ENCODE measurements at places on chromosomes 7 and 10. TPM values are rescaled to one million over a fixed set of nuclear protein-coding genes. Genes with fewer than 3 reads are reported as not detected.

- no peak overlapping the region for H3K4me3 ChIP-seq
- H3K27ac ChIP-seq: no peak overlapping the region
- no peaks in the 10 kb centered on the region for H3K4me1 ChIP-seq
- no peaks in the 10 kb centered on the region for H3K36me3 ChIP-seq
Measured at GRCh38 chr7:16045296-16045695, 358.8 kb upstream of the MEOX2 start.

GRCh38 chr7:82534684-82535083 lies 91.1 kb upstream of the CACNA2D1 start:
- H3K36me3 ChIP-seq: no peaks in the 10 kb centered on the region
- no peak for DNase-seq
- no peaks in the 10 kb centered on the region for H3K4me1 ChIP-seq
- H3K4me3 ChIP-seq: no peak overlapping the region
- H3K27ac ChIP-seq: no peak overlapping the region
- no peaks in the 10 kb centered on the region for H3K27me3 ChIP-seq

- DNase-seq: no peak
- no peaks in the 10 kb centered on the region for H3K4me1 ChIP-seq
- no peak overlapping the region for H3K4me3 ChIP-seq
- H3K27me3 ChIP-seq: peaks cover 5% of the 10 kb centered on the region
- H3K36me3 ChIP-seq: no peaks in the 10 kb centered on the region
Measured at GRCh38 chr10:73554721-73555120, 36.4 kb downstream of the USP54 start.

- no peaks in the 10 kb centered on the region for H3K4me1 ChIP-seq
- DNase-seq: no peak
- no peak overlapping the region for H3K27ac ChIP-seq
- peaks cover 15% of the 10 kb centered on the region for H3K27me3 ChIP-seq
Measured at GRCh38 chr7:28201131-28201530, 20.5 kb upstream of the JAZF1 start.

- no peaks in the 10 kb centered on the region for H3K27me3 ChIP-seq
- DNase-seq: no peak
- peaks cover 48% of the 10 kb centered on the region for H3K4me1 ChIP-seq
- no peak overlapping the region for H3K4me3 ChIP-seq
Measured at GRCh38 chr7:55545496-55545895, 26.8 kb downstream of the VOPP1 start.

GRCh38 chr7:94258418-94259300 lies 136.0 kb upstream of the COL1A2 start:
- H3K27ac ChIP-seq: no peak overlapping the region
- H3K4me3 ChIP-seq: no peak overlapping the region
- no peaks in the 10 kb centered on the region for H3K4me1 ChIP-seq
- peaks cover 3% of the 10 kb centered on the region for H3K27me3 ChIP-seq
- no peaks in the 10 kb centered on the region for H3K36me3 ChIP-seq
- no peak for DNase-seq

DNA sequence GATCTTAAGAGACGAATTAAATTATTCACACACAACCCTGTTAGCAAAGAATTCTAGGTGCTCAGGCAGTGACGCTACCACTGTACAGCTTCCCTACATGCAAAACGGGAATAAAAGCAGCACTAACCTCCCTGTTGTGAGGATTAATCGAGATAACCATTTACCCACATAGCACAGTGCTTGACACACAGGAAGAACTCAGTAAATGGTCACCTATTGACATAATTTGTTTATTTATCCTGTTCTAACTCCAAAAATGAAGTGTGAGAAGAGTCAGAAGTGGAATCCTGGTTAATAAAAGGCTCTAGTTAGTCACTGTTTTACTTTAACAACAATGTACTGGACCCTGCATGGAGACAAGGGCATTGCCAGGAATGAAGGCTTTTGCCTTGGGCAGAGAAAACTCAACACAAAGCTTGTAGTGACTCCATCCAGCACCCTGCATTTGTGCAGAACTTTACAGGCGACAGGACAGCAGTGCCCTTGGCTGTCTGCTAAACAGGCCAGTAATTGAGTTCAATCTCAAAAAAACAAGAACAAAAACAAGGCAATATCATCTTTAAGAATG lies 103.8 kb downstream of the SORBS1 start:
- no peak overlapping the region for H3K4me3 ChIP-seq
- no peak overlapping the region for H3K27ac ChIP-seq
- H3K36me3 ChIP-seq: no peaks in the 10 kb centered on the region
- peaks cover 24% of the 10 kb centered on the region for H3K27me3 ChIP-seq
- H3K4me1 ChIP-seq: no peaks in the 10 kb centered on the region

GNG11 gene
- not detected for total RNA-seq

AP1S1 gene
- 37.9 TPM for total RNA-seq

CFAP46 gene
- total RNA-seq: not detected

TRUB1 gene
- total RNA-seq: 12.3 TPM

Measured in activated CD4-positive, alpha-beta T cell treated with anti-CD3 and anti-CD28 coated beads, Interleukin-2, amount 10 ng/mL, durations not matched to agents 7 days and 5 days (primary cell).